ENCODE measurements at places on chromosomes 16 and 17.

GRCh38 chr16:65200156-65200773 lies 78.4 kb upstream of the CDH11 start:
- DNase-seq: no peak

- no peak for DNase-seq
Measured at GRCh38 chr16:52557236-52557635, 10.3 kb upstream of the TOX3 start.

DNA sequence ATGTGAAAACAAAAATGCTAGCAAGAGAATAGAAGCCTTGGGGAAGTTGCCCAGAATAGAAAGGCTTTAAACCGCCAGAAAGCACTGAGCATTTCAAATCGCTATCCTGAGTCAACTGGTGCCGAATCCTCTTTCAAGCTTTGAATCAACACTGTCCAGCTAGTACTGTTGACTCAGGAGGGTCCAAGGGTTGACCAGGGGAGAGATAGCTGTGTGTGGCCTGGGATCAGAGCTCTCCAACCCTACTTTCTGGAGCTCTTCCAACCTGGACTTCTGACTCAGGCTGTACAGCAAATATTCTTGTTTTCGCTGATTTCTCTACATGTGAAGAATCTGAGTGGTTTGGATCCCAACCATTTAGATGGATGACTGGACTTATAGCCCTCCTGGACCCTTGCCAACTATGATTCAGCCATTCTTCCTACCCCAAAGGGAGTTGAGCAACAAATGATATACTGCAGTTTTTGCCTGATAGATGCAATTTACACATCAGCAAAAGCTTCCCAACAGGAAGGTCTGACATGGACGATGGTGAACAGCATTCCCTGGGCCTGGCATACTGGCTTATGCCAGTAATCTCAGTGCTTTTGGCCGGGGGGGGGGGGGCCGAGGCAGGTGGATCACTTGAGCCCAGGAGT lies 154.0 kb upstream of the SDK2 start:
- peak; percentile 57 for DNase-seq

DNA sequence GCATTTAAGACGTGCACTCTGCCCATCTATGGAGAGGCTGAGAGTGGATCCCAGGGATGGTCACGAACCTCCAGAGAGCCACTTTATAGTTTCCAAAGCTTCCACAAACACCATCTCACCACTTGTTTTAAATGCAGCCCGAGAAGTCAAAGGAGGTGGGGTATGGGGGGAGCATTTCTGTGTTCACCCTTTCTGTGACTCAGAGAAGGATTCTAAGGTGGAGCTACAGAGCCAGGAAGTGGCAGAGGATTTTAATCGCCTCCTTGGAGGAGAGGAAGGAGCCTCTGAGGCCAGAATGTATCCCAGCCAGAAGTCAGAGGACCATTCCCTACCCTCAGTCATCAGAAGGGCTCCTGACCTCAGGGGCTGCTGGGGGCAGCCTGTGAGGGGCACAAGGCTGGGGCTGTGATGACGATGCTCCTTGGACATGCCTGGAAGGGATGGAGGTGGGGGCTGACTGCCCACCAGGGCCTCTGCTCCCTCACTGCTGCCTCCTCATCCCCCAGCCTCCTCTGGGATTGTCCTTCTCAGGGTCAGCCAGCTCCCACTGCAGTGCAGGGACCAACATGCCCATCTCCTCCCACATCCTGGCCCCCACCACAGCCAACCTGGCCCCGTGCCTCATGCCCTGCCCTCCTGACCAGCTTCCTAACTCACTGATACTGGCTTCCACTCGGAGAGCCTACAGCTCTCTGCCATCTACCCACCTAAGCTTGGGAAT lies 2.8 kb downstream of the XYLT2 start:
- no peak for DNase-seq

- no peak for DNase-seq
Measured at GRCh38 chr16:79571903-79572535, 28.5 kb downstream of the MAF start.

DNA sequence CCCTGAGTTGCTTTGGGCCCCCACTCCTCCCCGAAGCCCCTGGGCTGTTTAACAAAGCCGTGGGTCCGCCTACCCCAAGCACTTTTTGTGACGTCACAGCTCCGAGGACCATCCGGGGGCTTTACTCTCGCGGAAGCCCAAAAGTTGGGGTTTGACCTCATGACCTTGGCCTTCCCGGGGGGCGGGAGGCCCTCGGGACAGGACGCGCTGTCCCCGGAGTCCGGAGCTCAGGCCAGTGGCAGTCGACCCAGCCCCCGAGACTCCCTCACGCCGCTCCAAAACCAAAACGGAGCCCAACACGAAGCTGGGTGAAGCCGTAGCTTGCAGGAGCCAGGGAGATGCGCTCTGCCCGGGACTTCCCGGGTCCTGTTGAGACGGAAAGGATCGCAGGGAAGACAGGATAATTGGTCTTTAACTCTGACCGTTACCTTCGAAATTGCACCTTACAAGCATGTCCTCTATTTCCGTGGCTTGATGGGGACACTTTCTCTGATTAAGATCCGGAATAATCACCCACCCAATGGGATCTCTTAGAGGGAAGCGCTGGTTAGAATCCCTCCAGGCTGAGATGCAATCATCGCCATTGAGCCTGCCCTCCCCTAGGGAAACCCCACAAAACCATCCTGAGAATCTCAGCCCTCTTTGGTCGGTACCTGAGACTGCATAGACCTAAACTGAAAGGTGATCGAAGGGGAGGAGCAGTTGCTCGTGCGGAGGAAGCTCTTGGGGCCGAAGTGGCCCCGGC lies 4.9 kb upstream of the SOX9 start:
- DNase-seq: no peak
